GM12878 (cell line): ENCODE measurements at places on chromosomes 1 and 21.

- DNase-seq = no peak
- H3K4me1 ChIP-seq = no peaks in the 10 kb centered on the region
- no peak overlapping the region for H3K4me3 ChIP-seq
Measured at GRCh38 chr1:173453982-173454381, 23.2 kb upstream of the PRDX6 start.

- H3K4me3 ChIP-seq = no peak overlapping the region
- no peaks in the 10 kb centered on the region for H3K36me3 ChIP-seq
- no peaks in the 10 kb centered on the region for H3K4me1 ChIP-seq
- no peaks in the 10 kb centered on the region for H3K27me3 ChIP-seq
- no peak overlapping the region for H3K27ac ChIP-seq
- DNase-seq = no peak
Measured at GRCh38 chr1:213931836-213932235, 55.9 kb upstream of the PROX1 start.

DNA sequence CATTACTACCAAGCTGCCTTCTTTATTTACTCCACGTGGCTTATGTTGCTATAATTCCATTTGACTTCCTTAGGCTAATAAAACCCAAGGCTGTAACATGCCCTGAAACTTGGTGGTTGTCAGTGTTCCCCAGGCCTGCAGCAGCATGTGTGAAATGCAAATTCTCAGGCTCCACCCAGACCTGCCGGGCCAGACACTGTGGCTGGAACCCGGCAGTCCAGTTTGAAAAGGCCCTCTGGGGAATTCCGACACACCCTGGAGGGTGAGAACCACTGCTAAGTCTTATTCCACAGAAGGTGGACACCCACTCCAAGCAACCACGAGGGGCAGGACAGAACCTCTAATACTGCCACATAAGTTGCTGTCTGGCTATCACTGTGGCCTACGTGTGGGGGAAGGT, 41.4 kb downstream of the URB1 start:
- no peak overlapping the region for H3K27ac ChIP-seq
- H3K4me3 ChIP-seq = no peak overlapping the region
- no peaks in the 10 kb centered on the region for H3K27me3 ChIP-seq
- no peak for DNase-seq
- H3K36me3 ChIP-seq = peaks cover 42% of the 10 kb centered on the region
- peaks cover 7% of the 10 kb centered on the region for H3K4me1 ChIP-seq

- DNase-seq = no peak
- no peak overlapping the region for H3K27ac ChIP-seq
- no peaks in the 10 kb centered on the region for H3K27me3 ChIP-seq
- no peak overlapping the region for H3K4me3 ChIP-seq
Measured at GRCh38 chr1:115322631-115323030, 15.4 kb downstream of the NGF start.

DNA sequence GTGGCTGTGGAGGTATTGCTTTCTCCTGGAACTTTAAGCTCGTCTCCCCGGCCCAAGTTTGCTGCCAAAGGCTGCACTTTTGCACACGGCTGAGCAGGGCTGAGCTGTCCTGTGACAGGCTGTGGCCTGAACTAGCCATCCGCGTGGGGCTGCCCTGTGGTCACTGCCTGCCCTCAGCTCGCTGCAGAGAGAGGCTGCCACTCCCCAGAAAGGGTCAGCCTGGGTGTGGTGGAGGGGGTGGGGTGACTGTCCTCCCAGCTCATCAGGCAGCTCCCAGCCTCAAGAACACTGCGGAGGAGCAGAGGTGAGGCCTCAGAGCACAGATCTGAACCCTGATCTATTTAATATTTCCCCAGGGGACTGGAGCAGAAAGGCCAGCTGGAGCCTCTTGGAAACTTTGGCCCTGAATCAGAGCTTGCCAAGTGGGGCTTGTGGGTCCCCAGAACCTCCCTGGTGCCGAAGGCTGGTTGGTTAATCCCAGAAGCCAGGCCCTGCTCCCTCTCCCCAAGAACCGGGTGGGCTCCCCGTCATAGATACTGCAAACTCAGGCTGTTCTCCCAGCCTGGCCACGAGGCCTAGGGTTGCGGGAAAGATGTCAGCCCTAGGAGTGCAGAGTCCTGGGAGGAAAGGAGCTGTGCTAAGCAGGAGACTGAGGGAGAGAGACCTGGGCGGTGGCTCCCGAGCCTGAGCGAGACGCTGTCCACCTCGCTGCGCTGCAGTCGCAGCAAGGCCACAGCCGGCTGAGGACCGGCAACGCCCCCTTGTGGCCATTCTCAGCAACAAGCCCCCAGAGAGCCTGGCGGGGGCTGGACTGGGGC, 125.1 kb upstream of the IPO9 start:
- DNase-seq = no peak
- no peaks in the 10 kb centered on the region for H3K4me1 ChIP-seq
- no peaks in the 10 kb centered on the region for H3K36me3 ChIP-seq
- H3K27me3 ChIP-seq = no peaks in the 10 kb centered on the region

- no peak overlapping the region for H3K27ac ChIP-seq
- no peaks in the 10 kb centered on the region for H3K27me3 ChIP-seq
- no peaks in the 10 kb centered on the region for H3K36me3 ChIP-seq
Measured at GRCh38 chr1:196324345-196324744, 283.9 kb downstream of the KCNT2 start.

GRCh38 chr1:107198561-107198960, 57.7 kb downstream of the NTNG1 start:
- H3K27me3 ChIP-seq = no peaks in the 10 kb centered on the region
- H3K4me3 ChIP-seq = no peak overlapping the region
- H3K36me3 ChIP-seq = no peaks in the 10 kb centered on the region
- no peak overlapping the region for H3K27ac ChIP-seq
- H3K4me1 ChIP-seq = no peaks in the 10 kb centered on the region

DNA sequence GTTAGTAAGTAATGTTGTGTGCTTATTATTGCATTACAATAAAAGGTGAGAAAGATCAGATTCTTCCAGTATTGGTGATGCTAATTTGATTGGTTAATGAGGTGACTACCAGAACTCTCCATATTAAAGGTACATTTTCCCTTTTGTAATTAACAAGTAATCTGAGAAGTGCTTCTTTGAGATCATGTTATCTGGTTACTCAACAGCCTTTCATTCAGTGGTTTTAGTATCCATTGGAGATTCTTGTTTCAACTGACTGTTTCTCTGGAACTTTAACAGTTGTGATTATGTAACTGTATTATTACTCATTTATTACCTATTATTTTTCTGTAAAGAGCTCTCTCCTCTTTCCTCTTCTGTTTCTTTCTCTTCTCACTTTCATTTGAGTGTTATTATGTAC, 86.7 kb downstream of the PEX14 start:
- no peaks in the 10 kb centered on the region for H3K4me1 ChIP-seq
- no peak overlapping the region for H3K27ac ChIP-seq
- DNase-seq = no peak
- no peaks in the 10 kb centered on the region for H3K27me3 ChIP-seq
- no peak overlapping the region for H3K4me3 ChIP-seq
- H3K36me3 ChIP-seq = no peaks in the 10 kb centered on the region

GRCh38 chr1:154265586-154265985, 6.8 kb upstream of the HAX1 start:
- no peak for DNase-seq
- no peak overlapping the region for H3K27ac ChIP-seq
- H3K27me3 ChIP-seq = no peaks in the 10 kb centered on the region
- H3K4me3 ChIP-seq = no peak overlapping the region
- peaks cover 57% of the 10 kb centered on the region for H3K36me3 ChIP-seq

- H3K27ac ChIP-seq = no peak overlapping the region
- no peaks in the 10 kb centered on the region for H3K27me3 ChIP-seq
- no peak overlapping the region for H3K4me3 ChIP-seq
- DNase-seq = no peak
- no peaks in the 10 kb centered on the region for H3K36me3 ChIP-seq
- no peaks in the 10 kb centered on the region for H3K4me1 ChIP-seq
Measured at GRCh38 chr21:29647353-29647781, 292.4 kb downstream of the GRIK1 start.

- no peak for DNase-seq
- no peaks in the 10 kb centered on the region for H3K36me3 ChIP-seq
- no peaks in the 10 kb centered on the region for H3K4me1 ChIP-seq
- H3K4me3 ChIP-seq = no peak overlapping the region
- H3K27me3 ChIP-seq = no peaks in the 10 kb centered on the region
Measured at GRCh38 chr1:173504268-173504667, 27.1 kb downstream of the PRDX6 start.

DNA sequence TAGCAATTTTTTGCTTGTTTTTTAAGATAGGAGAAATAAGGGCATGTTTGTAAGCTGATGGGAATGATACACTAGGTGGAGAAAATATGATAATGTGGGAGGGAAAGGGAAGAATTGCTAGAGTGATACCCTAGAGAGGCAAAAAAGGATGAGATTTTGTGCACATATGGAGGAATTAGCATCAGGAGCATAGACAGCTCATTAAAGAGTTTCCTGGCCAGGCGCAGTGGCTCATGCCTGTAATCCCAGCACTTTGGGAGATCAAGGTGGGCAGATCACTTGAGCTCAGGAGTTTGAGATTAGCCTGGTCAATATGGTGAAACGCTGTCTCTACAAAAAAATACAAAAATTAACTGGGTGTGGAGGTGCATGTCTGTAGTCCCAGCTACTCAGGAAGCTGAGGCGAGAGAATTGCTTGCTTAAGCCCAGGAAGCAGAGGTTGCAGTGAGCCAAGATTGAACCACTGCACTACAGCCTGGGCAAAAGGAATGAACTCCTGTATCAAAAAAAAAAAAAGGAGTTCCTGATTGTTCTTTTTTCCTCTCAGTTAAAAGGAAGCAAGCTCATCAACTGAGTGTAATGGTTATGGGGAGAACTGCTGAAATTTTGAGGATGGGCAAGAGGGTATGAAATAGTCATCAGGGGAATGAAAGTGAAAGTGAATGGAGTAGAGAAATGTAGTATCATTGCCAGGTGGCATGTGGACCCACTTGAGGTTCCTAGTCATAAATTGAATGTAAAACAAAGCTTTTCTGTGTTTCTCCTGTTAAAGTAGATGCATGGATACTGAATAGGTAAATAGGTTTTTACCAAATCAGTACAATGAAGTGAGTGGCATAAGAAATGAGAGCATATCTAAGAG, 35.5 kb downstream of the SH3GLB1 start:
- H3K36me3 ChIP-seq = peaks cover 38% of the 10 kb centered on the region
- H3K27ac ChIP-seq = peak overlapping the region; percentile 27; the same call in 1 of the 2 replicates
- H3K4me1 ChIP-seq = no peaks in the 10 kb centered on the region

- H3K27me3 ChIP-seq = no peaks in the 10 kb centered on the region
- H3K4me3 ChIP-seq = no peak overlapping the region
- H3K27ac ChIP-seq = no peak overlapping the region
Measured at GRCh38 chr21:41012425-41012824, 155.5 kb upstream of the BACE2 start.

- no peaks in the 10 kb centered on the region for H3K4me1 ChIP-seq
- no peak for DNase-seq
- H3K27me3 ChIP-seq = no peaks in the 10 kb centered on the region
- H3K27ac ChIP-seq = no peak overlapping the region
Measured at GRCh38 chr1:75641325-75641724, 30.4 kb upstream of the SLC44A5 start.

DNA sequence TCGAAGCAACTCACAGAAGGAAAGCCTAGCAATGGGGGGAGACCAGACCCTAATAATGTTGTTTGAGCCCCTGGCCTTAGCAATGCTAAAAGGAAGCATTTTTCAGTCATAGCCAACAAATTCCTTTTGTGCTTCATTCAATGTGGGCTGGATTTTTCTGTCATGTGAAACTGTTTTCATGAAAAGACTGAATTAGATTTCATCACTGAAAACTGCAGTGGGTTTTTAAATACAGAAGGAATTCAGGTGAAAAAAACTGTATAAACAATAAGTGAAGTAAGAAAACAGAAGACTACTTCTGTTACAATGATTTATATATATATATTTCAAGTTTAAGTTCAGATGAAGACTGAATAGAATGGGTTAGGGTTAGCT, 204.8 kb downstream of the SMYD3 start:
- H3K4me1 ChIP-seq = no peaks in the 10 kb centered on the region
- H3K27me3 ChIP-seq = no peaks in the 10 kb centered on the region
- DNase-seq = no peak
- H3K36me3 ChIP-seq = no peaks in the 10 kb centered on the region
- no peak overlapping the region for H3K27ac ChIP-seq

DNA sequence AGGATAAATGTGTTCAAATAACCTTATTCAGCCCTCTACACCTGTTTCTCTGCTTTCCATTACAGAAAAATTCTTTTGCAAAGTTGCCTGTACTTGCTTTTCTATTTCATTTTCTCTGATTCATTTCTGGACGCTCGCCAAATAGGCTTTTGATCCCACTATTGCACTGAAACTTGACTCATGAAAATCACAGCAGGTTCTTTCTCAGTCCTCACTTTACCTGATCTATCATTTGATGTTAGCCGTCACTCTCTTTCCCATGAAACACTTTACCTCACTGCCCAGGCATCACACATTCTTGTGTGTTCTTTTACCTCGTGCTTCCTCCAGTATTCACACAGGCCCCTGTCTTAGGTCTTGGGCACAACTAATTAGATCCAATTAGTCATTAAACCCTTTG, 26.2 kb downstream of the HSPA13 start:
- no peaks in the 10 kb centered on the region for H3K27me3 ChIP-seq
- no peak overlapping the region for H3K4me3 ChIP-seq
- no peak for DNase-seq

DNA sequence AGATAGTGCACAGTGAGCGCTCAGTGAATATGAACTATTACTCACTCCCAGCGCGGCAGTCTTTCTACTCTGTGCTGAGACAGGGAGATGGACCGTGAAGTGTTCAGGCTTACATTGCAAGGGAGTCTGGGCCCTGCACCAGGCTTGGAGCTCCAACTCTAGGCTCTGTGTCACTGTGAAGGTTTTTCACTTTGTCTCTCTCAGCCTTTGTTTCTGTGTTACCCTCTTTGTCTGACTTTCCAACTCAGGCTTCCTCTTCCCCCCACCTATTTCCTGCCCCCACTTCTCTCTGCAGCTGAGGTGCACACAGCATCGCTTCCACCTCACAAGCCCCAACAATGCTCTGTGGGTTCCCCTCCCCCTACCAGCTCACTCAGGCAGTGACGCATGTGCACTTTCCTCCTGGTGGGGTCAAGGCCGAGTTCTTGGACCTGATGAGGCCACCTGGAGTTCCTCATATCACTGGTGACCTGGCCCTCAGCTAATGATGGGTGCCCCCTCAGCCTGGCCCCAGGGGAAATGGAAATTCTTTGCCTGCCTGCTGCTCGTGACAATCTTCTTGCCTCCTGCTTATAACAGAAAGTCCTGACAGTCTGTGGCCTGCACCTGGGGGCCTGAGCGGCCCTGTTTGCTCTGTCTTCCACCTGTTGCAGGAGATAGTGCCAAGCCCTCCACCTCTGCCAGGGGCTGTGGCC, 1.1 kb upstream of the LCK start:
- peak overlapping the region; percentile 89 for H3K27ac ChIP-seq
- H3K27me3 ChIP-seq = no peaks in the 10 kb centered on the region
- H3K4me3 ChIP-seq = peak overlapping the region; percentile 63; the same call in 1 of the 2 replicates
- peak; percentile 95 for DNase-seq
- H3K4me1 ChIP-seq = peaks cover 66% of the 10 kb centered on the region
- H3K36me3 ChIP-seq = no peaks in the 10 kb centered on the region

DNA sequence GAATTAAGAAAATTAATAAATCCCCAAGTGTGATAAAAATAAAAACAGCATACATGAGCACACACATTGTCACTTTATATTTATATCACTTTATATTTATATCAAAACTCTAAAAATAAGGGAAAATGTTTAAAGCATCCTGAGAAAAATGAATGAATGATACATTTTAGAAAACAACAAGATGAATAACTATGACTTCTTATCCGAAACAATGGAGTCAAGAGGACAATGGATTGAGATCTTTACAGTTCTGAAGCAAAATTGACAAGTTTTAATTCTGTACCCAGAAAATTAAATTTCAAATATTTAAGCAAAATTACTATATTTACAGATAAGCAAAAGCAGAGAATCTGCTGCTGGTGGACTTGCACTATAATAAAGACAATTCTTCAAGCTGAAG, 512.6 kb downstream of the MRPL39 start:
- H3K36me3 ChIP-seq = no peaks in the 10 kb centered on the region
- DNase-seq = no peak
- no peaks in the 10 kb centered on the region for H3K4me1 ChIP-seq
- H3K27ac ChIP-seq = no peak overlapping the region
- H3K27me3 ChIP-seq = no peaks in the 10 kb centered on the region
